Nucleus accumbens (tissue), 56 donors: ENCODE measurements at places on chromosomes 11 and 22.
A peak's percentile ranks its signal among the peaks of the same experiment; 100 is the strongest.

GRCh38 chr11:15568440-15568839 is 453.7 kb downstream of the INSC start:
- no peak for DNase-seq

DNA sequence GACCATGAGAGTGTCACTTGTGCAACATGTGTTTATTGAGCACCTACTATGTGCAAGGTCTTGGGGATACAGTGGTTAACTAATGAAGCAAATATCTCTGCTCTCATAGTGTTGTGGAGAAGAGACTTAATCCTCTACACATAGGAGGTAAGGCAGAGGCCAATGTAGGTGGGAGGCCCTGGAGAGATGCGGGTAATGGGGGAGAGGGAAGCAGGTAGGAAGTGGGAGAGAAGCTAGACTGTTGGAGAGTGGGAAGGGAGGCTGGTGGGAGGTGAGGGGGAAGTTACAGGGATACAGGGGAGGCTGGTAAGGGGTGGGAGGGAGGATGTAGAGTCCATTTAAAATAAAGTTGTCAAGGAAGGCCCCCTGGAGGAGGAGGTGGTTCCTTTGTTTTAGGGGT is 240.0 kb downstream of the MIAT start:
- DNase-seq, result no peak

GRCh38 chr11:18468961-18469360 is 13.3 kb downstream of the LDHAL6A start:
- DNase-seq, result no peak

GRCh38 chr11:62315431-62315830 is 16.6 kb upstream of the SCGB1D4 start:
- no peak for DNase-seq

DNA sequence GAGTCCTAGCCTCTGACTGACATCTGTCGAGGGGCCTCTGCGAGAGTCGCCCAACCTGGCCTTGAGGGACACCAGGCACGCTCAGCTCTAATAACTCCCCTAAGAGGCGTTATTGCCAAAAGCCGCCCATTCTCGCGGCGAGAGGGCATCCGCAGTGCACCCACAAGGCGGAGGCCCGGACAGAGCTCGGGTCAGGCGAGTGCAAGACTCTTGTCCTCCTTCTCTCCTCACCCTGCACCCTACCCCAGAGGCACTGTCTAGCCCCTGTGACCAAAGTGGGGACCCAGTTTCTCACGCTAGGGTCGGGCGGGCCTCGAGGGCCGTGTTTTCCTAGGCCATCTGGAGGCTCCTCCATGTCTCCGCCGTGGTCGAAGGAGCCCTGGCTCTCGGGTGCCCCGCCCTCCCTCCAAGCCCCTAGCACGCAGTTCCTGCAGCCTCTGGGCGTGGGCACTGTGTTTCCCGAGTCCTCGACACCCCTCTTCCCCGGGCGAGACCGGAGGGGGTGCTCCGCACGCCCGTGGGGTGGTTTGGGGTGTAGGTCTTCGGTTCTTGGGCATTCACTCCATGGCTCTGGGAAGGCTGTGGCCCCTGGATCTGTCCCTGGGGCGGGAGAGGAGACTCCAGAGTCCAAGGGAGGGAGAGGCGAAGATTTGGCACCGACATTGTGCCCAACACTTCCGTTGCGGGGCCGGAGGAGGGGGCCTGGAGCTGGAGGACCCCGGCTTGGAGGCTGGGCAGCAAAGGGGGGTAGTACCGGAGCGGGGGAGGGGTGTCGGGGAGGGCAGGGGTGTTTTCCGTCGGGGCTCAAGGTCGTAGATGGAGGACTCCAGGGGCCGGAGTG is 1.0 kb downstream of the CHRM4 start:
- DNase-seq, result no peak

DNA sequence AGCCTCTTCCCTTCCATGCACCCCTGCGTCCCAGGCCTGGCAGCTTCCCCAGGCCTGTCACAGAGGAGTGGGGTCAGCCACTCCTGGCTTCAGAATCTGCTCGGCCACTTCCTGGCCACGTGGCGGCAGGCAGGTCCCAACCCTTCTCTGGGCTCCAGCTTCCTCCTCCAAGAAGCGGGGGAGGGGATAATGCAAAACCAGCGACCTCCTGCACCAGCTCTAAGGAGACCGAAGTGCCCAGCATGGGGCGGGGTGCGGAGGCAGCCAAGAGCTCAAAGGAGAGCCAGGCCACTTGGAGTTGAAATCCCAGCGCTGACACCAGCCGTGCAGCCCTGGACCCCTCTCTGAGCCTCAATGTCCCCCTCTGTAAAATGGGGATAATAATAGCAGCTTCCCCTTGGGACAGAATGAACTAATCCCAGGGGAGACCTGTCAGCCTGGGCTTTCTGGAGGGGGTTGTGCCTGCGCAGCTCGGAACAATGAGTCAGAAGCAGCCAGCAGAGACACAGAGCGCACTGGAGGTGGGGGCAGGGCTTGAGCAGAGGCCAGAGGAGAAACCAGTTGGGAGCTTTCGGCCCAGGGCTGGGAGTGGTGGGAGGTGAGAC is 22.8 kb upstream of the PICK1 start:
- DNase-seq, result peak; percentile 75

DNA sequence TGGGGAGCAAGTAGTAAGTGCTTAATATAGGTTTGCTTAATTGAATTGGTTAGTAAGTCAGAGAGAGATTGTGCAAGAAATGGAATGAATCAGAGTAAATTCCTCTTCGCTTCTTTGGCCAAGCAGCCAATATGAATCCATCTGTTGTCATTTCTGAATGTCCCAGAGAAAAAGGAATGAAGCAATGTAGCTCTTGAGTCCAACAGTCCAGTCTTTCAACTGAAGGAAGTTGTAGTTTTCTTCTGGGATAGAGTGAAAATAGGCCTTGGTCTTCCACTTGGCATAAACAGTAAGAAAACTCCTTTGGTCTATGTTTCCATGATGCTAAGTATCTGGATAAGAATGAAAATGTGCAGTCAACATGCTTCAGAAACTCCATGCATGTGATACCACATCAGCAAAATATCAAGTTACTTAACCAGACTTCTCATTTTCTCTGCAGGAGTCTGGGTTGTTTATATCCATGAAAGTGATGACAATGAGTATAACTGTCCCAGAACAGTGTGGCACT is 1.8 kb upstream of the FIBIN start:
- DNase-seq, result no peak

GRCh38 chr11:112839051-112839450 is 122.2 kb upstream of the NCAM1 start:
- no peak for DNase-seq

GRCh38 chr11:25039165-25039564 is 542.3 kb downstream of the LUZP2 start:
- no peak for DNase-seq

- no peak for DNase-seq
Measured at GRCh38 chr22:44578110-44578457, 80.1 kb upstream of the RTL6 start.

DNA sequence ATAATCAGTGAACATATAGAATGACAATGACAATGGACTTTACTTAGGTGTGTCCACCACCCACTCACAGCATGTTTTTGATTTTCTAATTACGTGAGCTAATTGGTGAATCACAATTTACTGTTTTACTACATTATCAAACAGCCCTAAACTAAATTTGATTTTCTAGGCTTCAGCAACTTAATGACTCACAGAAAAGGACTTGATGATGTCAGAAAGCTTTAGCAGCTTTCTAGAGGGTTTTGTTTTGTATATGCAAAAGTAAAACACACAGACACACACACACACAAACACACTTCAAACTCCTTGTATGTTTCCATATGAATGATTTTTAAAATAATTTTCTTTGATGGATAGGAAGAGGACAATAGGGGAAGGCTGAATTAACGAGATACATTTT is 878.6 kb upstream of the CCDC90B start:
- DNase-seq, result no peak

GRCh38 chr11:98561252-98561651 is 459.5 kb upstream of the CNTN5 start:
- DNase-seq, result no peak

DNA sequence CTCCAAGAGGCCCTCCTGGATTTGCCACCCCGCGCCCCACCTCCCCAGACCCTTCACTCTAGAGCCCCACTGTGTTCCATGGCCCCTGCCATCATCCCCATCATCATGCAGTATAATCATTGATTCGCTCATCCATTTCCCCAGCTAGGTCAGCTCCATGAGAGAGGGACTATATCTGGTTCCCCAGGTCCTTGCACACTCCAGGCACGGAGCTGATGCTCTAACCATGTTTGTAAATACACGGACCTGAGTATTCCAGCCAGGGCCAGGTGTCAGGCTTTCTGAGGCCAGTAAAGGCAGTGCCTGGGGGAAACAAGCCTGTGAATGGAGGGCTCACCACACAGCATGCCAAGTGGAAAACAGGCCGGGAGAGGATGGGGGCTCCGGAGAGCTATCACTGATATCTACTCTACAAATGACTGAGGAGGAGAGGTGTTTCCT is 27.1 kb upstream of the OAF start:
- no peak for DNase-seq

- DNase-seq, result no peak
Measured at GRCh38 chr11:132114185-132114584, 743.8 kb downstream of the NTM start.

GRCh38 chr11:102465696-102466095 is 13.1 kb upstream of the TMEM123 start:
- DNase-seq, result no peak

- DNase-seq, result no peak
Measured at GRCh38 chr11:60879104-60879503, 11.8 kb downstream of the ZP1 start.

DNA sequence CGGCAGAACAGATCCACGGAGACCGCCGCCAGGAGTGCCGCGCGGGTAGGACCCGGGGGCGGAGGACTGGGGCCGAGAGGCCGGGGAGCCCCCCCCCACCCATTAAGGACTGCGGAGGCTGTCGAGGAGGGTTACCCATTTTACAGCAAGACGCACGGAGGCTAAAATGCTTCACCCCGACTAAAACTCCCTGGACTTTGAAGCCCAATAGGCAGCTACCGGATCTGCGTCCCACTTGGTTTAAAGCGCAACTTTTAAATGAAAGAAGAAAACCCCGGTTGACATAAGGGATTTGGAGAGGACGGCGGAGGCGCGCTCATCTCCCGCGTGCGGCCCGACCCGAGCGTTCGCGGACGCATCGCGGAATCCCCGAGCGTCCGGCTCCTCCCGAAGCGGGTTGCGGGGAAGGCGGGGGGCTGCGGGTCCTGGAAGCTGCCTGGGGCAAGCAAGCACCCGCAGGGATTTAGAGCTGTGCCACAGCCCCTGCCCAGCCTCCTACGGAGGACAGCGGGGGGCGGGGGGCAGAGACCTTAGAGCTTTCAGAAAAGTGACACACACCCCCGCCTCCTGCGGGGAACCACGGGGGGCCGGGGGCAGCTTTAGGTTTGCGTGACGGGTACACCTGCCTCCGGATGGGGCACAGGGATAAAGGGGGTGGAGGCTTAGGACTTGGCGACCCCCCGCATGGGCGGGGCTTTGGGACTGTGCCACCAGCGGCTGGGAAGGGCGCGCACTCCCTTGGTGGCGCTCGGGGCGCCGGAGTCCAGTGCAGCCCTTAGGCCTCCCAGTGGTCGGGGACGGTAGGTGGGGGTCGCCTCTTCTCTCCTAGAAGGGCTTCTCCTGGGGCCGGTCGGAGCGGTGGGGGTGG is 760 bp upstream of the CELSR1 start:
- DNase-seq, result no peak

DNA sequence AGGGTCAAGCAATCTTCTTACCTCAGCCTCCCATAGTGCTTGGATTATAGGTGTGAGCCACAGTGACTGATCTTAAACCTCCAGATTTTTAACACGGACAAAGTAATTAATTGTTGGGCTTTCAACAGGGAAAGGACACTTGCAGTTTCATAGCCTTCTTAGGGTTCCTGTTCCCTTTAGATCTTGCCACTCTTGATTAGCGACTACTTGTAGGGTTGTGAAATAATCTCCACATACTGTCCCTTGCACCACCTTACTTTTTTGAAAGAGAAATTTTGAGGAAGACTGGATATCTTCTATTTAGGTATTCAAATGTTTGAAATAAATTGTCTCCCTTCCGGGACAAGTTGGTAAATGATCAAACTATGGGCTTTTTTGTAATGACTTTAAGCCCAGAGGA is 7.6 kb downstream of the MS4A4E start:
- DNase-seq, result no peak

DNA sequence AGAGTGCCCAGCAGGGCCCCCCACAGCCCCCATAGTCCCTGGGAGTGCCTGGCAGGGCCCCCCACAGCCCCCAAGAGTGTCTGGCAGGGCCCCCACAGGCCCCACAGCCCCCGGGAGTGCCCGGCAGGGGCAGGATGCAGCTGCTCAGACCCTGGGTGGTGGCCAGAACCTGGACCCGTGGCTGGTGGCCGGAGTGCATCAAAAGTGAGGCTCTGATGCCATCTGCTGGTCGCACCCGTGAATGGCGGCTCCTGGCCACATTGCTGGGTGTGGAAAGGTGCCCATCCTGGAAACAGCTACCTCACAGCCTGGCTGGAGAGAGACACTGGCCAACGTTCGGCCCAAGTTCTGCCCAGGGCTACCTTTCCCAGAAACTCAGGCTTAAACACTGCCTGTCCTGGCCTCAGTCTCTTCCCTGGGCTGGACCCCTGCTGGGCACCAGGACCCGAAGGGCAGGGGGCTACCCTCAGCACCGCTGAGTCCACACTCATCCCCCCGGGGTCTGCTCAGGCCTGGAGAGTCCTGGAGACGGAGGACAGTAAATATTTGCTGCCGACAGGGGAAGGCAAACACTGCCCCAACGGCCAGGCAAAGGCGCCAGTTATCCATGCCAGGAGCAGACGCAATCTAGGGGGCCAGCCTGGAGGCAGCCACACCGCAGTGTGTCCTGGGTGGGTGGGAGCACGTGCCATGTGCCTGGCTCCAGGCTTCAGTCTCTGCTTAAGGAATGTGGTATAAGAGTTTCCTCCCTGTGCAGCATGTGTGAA is 4.4 kb downstream of the INS start:
- DNase-seq, result peak; percentile 21

GRCh38 chr11:12862696-12863469 is 146.2 kb upstream of the RASSF10 start:
- peak; percentile 52 for DNase-seq

DNA sequence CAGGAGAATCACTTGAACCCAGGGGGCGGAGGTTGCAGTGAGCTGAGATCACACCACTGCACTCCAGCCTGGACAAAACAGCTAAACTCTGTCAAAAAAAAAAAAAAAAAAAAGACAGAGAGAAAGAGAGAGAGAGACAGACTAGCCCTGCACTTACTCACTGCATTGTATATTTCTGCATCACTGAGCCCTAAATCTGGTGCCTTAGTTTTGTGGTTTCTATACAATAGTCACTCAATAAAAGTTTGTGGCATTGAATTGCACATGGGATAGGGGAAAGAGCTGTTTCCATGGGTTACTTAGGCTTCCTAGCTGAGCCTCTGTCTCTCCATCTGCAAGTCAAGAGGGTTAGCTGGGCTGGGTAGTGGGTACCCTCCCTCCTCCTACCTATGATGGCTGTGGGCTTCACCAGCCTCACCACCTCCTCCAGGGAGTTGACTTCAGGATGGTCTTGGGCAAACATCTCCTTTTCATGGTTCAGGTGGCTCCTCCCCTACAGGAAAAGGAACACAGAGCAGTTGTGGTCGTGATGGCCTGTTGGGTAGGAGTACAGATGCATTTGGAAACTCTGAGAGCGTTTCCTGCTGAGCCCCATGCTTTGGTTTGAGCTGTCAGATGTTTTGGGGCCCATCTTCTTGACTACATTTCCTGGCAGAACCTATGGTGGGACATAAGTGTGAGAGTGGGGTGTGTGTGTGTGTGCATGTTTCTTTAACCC is 73.2 kb downstream of the CCDC81 start:
- no peak for DNase-seq

GRCh38 chr11:122764371-122765090 is 73.8 kb upstream of the CRTAM start:
- DNase-seq, result no peak
